Heart right ventricle (tissue), 16 donors: ENCODE measurements at places on chromosomes 12 and 14.

- DNase-seq: no peak
These were observed 329.3 kb upstream of the OR4E1 start for GRCh38 chr14:22002860-22003284.

DNA sequence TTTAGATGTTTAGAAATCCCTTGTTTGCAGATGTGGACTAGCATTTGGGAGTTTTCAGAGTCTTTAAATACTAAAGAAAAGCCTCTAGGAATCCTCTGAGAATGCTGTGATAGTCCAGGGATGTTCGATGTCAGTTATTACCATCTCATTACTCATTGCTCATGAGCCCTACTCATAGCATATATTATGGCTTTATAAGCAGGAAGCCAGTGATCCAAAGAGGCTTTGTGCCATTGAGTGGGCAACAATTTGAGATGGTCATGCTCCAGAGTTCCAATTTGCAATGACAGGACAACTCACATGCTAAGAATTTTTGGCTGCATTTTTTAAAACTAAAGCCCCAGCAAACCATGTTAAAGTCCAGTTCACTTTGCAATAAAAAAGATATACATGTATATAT lies 163.0 kb downstream of the OTOGL start:
- no peak for DNase-seq

DNA sequence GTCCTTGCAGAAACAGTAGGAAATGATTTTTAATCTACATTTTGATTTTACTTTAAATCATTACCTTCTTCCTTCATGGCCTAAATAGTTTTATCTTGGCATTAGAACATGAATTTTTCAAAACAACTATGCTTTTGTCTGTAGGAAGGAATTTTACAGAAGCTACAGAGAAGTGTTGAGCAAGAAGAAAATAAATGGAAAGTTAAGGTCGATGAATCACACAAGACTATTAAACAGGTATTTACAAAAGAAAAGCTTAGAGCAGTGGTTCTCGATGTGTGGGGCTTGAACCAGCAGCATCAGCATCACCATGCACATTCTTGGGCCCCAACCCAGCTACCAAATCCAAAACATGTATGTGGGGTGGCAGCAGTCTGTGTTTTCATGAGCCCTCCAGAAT lies 91.6 kb downstream of the KTN1 start:
- DNase-seq: no peak

DNA sequence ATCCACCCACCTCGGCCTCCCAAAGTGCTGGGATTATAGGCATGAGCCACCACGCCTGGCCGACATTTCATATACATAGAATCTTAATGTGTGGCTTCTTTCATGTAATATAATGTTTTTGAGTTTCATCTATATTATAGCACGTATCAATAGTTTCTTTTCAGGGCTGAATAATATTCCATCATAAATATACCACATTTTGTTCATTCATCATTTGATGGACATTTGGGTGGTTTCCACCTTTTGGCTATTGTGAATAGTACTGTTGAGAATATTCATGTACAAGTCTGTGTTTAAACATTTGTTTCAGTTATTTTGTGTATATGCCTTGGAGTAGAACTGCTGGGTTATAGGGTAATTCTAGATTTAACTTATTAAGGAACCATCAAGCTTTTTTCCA lies 12.0 kb downstream of the ACVR1B start:
- no peak for DNase-seq

DNA sequence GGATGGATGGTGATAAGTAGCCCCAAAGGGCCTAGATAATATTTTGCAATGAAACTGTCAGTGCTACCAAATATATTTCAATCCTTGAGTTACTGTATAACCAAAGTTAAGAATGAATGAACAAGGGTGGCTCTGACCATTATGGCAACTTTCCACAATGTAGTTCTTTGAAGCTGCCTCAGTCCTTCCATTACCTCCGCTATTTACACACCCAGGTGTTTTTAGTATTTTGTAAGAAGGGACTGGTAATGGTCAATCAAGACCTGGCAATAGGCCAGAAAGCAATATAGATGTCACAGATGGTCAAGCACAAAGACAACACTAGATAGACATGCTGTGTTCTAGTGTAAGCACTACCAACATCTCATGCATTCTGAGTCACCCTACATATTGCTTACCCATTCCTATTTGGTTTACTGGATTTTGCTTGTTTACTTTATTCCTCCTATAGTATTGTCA lies 16.3 kb downstream of the DUSP16 start:
- DNase-seq: no peak
